ENCODE measurements at places on chromosomes 6 and 20.
A peak's percentile ranks its signal among the peaks of the same experiment; 100 is the strongest.

DNA sequence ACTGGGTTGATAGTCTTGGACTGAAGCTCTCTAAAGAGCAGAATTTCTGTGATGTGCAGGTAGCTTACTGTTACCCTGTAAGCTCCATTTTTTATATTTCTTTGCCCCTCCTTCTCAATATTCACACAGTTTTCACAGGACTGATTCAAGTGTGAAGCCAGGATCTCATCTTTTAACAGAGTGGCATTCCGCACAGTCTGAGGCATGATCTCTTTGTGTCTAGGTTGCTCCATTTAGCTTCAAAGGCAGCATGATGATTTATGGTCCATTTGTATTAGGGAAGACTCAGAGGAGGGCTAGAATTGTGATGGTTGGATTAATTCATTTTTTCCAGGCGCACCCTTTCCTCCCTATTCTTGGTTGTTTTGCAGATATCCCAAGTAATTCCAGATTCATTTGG is 43.5 kb downstream of the CARMIL1 start:
- DNase-seq: no peak

GRCh38 chr6:42368181-42368580 is 83.5 kb downstream of the TRERF1 start:
- DNase-seq: peak; percentile 69

GRCh38 chr6:125346926-125347563 is 45.3 kb upstream of the HDDC2 start:
- no peak for DNase-seq

- DNase-seq: no peak
Observed at GRCh38 chr20:63744158-63744557, 4.6 kb downstream of the SLC2A4RG start.

DNA sequence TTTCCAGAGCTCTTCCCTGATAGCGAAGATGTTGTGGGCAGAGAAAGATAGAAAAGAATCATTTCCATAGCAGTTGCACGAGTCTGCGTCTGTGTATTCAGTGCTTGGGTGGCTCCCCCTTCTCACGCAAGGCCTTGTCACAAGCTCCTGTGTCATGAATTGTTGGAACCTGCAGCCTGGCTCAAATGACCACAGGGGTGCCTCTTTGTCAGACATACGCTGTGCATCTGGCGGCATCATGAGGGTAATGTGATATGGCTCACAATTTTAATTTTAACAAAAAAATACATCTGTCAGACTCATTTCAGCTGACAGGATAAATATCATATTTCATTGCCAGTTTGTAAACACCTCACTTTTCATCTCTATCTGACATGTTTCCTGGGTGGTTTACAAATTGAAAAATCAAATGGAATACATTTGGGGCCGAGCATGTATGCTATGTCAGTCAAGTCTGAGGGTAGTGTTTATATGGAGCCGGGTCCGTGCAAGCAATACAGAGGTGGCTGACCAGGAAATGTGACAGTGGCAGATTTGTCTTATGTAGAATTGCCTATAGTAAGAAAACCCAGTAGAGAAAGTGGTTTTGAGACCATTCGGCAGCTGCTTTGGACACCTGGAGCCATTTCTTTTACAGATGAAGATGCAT is 90.9 kb downstream of the CAP2 start:
- DNase-seq: no peak

- no peak for DNase-seq
Observed at GRCh38 chr20:32878820-32879219, 20.1 kb downstream of the EFCAB8 start.

GRCh38 chr6:22716721-22717120 is 147.4 kb downstream of the HDGFL1 start:
- no peak for DNase-seq
